ENCODE measurements at places on chromosomes 13 and 19.

GRCh38 chr13:106595625-106596024, 27.7 kb upstream of the ARGLU1 start:
- DNase-seq = no peak

DNA sequence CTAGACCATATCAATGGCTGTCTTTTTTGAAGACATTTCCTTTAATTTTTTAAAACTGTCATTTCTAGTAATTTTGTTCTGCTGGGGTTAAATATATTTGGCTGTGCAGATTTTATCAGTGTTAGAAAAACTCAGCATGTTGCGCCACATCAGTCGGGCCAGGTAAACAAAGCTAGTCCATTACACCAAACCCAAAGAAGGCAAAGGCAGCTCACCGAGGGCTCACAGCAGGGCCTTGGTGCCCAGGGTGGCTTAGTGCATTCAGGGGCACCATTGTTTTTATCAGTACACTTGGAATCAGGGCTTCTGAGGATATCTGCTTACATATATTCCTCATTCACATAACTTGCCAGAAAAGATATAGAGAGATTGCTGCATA, 22.2 kb downstream of the SPATA13 start:
- DNase-seq = no peak

GRCh38 chr19:5561559-5561958, 6.2 kb downstream of the TINCR start:
- DNase-seq = no peak

DNA sequence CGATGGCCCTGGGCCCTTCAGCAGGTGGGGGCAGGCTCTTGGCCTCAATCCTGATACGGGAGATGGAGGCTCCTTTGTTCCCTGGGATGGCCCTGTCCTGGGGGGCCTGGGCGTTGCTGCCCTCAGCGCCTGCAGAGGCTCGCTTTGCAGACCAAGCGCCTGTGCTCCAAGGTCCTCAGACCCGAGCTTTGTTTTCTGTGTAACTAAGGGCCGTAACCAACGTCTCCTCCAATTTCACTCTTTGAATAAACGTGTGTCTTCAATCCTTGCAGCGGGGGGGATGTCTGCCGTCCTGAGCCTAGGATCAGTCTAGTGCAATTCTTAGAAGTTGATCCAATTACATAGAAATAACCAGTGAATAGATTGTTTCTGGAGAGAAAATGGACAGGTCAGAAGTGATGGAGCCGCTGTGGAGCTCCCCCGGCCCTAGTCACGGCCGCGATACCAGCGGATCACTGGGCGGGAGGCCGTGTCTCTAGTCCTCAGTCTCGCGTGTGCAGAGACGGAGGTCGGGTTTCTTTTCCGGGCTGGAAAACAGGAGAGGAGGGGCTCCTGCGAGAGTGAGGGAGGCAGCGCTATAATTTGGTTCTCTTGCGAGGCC, 5.3 kb downstream of the PTBP1 start:
- no peak for DNase-seq

DNA sequence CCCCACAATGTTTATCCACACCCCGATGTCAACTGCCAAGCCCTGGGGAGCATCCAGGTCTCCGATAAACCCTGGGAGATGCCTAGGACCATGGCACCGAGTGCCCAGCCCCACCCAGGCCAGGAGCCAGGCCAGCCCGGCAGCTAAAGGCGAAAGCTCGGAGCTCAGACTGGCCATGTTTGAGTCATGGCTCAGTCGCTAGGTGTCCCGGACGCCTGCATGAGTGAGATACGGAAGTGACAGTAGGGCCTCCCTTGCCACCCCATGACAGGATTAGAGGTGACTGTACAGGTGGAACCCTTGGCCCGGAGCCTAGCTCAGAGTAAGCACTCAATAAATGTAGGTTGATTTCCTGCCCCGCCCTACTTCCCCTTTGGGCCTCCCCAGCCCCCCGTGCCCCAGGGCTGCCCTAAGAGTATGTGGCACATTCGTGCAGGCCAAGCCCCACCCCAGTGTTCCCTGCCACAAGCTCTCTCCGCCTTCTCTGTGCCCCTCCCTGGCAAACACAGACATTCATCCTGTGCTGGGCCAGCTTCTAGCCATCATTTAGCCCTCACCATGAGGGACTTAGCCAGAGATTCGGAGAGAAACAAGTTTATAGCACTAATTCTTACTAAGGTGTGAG, 5.8 kb upstream of the TPM4 start:
- DNase-seq = peak; percentile 81

DNA sequence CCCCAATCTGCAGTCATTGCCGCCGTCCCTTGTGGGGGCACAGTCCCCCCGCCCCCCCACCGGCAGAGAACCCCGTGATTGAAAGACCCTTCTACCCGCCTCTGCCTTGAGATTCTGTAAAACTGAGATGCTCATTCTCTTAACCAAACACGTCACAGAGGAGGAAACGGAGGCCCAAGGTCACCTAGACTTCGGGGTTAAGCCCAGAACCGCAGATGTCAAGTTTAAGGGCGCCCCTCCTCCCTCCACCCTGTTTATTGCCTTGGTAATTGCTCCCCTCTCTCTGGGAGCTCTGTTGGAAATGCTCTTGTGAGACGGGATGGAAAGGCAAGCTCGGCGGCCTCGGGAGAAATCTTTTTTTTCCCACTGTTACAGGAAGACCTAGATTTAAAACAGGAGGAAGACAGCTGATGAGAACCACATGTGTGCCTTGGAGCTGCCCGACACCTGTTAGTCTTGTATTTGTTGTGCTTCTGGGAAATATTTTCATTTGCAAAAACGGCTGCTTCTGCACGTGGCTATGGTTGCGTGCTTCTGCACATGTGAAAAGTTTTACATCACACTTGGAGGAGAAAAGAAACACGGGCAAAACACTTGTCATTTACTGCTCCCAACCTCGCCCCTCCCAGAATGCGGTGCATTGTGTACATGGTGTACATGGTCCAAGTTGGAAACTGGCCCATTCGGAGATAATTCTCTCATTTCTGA, 1.1 kb upstream of the MED26 start:
- DNase-seq = no peak

DNA sequence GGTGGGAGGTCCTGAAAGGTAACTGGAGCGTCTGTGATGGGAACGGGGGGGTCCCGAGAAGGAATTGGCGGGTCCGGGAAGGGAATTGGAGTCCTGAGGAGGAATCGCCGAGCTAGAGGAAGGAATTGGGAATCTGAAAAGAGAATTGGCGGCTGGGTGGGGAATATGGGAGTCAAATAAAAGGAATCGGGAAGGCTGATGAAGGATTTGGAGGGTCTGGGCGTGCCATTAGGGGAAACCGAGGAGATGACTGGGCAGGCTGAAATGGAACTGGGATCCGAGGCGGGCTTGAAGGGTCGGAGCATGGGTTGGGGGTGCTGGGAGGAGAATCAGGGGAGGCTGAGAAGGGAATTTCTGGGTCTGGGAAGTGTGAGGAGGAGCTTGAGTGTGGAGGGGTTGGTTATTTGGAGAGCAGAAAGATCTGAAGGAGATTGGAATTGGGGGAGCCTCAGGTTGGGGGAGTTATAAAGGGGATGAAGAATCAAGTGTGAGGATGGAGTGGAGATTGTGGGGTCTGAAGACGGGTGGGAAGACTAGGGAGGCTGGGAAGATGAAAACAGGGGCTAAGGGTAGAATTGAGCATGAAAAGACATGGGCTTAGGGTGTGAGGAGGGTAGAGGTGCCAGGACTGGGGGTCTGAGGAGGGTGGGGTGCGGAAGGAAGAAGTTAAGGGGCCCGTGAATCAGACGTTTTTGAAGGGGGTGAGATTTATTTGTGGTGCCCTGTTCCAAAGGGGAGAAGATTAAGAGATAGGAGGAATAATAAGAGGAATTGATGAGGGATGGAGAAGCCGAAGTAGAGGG, 718 bp downstream of the ACTN4 start:
- no peak for DNase-seq

DNA sequence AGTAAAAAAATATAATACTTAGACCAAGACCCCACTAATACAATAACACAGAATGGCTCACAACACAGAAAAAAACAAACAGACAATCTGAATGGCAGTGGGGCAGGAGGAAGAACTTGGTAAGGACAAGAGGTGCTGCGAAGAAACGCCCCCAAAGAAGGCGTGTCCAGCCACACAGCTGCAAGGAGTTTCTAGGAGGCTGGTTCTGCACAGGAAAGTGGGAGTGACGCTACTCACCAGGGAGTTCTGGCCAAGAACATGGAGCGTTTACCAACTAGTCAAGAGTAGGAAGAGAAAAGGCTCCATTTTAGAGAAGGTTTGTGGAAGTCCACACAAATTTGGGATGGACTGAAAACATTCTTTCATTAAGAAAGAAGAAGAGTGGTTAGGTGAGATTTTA, 95.3 kb upstream of the SLC15A1 start:
- DNase-seq = no peak

GRCh38 chr13:44274771-44275205, 98.8 kb upstream of the SERP2 start:
- no peak for DNase-seq

- peak; percentile 75 for DNase-seq
Measured at GRCh38 chr19:49387936-49388372, at the start of gene KASH5. Gene KASH5, plus strand, starts transcription at chr19:49388249. Its CDS starts 2,635 bp downstream, at chr19:49390884.

GRCh38 chr13:114062341-114062740, 70.1 kb downstream of the RASA3 start:
- DNase-seq = no peak

- DNase-seq = no peak
Measured at GRCh38 chr13:30832845-30833332, 73.2 kb upstream of the MEDAG start.

- no peak for DNase-seq
Measured at GRCh38 chr19:13294812-13295567, 144.8 kb downstream of the IER2 start.

DNA sequence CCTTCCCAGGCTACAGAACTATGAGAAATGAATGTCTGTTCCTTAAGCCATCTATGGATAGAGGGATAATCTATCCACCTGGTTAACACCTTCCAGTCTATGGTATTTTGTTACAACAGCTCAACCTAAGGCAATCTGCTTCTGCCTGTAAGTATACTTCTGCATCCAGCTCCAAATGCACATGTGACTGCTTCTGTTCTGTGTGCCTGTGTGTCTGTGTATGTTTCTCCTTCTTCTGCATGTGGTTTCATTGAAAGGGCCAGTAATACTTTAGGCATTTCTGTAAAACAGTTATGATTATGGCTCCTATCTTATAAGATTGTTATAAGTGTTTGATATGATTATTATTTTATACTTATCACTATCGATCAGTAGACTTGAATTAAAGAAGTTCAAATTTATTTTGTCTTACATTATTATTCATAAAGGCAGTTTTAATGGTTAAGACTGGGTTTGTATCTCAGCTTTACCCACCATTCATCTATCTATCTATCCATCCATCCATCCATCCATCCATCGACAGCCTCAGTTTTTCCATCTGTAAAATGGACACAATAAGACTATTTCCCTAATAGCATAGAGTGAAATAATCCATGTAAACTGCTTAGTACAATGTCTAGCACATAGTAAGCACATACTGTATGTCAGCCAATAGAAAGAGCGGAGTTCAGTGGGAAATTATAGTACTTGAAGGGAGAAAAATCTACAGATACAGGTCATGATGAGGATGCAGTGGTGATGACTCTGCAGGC, 37.5 kb upstream of the TM9SF2 start:
- no peak for DNase-seq

DNA sequence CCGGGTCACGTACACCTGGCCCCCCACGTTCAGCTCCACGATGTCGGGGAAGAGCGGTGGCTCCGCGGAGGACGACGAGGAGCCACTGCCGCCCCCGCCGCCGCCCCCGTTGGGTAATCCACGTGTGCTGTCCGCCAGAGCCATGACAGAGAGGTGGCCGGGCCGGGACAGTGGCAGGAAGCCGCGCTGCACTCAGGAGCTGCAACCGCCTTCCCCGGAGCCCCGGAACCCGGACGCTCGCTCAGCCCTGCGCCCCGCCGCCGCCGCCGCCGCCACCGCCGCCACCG, 257 bp downstream of the KCTD12 start:
- peak; percentile 20 for DNase-seq

DNA sequence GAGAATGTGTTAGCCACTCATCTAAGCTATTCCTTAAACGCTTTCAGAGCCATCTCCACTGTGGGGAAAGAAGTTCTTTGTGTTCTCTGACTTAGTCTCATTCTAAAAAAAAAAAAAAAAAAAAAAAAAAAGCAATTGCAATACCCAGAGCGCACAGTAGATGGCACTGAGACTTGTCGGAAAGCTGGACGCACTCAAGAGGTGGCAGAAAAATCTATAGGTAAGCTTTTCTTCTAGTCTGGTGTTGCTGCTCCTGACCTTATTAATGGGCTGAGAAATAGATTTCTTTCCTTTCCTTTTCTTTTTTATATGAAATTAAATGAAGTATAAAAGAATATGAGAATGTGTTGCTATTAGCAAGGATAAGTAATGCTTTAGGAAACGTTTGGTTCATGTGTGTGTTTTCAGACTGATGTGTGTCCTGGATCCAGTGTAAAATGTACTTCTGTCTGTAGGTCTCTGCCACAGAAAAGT, 4.7 kb upstream of the GJB2 start:
- DNase-seq = no peak

- no peak for DNase-seq
Measured at GRCh38 chr13:50668691-50669271, 174.7 kb downstream of the DLEU7 start.

GRCh38 chr19:10228920-10229319, 2.2 kb downstream of the S1PR2 start:
- no peak for DNase-seq

GRCh38 chr19:36140304-36141038, 605 bp downstream of the CAPNS1 start:
- no peak for DNase-seq

GRCh38 chr19:55857974-55858373, 21.6 kb downstream of the NLRP4 start:
- no peak for DNase-seq

- DNase-seq = no peak
Measured at GRCh38 chr13:46963904-46964303, 67.1 kb upstream of the HTR2A start.

DNA sequence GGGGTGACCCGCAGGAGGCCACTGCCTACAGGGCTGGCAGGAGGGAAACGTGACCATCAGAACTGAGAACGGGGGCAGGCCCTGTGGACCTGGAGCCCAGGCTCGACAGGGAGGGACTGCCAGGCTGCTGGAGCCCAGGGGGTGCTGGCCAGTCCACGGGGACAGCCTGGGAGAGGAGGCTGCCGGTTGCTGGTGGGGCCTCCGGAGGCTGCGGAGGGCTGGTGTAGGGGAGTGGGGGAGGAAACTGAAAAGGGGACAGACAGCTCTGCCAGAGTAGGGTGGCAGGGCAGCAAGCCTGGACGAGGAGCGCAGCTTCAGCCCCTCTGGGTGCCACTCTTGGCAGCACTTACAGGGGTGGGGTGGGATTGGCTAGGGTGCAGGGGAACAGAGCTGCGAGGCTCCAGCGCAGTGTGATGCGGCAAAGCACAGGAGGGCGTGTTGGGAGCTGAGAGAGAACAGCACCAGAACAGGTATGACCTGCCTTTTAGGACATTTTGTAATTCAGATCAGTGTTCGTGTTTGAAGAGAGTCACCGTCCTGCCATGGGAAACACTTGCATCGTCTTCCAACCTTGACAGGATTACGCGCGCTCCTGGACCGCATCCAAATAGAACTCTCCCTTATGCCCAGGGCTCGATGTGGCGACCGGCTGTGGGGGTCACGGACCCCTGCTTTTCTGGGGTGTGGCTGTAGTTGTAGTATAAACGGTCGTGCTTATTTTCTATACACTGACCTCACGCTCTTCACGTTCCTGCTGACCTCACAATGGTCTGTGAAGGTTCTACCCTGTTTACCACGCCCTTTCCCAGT, 19.9 kb upstream of the ARHGEF7 start:
- DNase-seq = no peak

- peak; percentile 36 for DNase-seq
Measured at GRCh38 chr13:99380921-99381645, 73.9 kb upstream of the GPR183 start.
